ENCODE measurements at places on chromosomes 12 and 14.

DNA sequence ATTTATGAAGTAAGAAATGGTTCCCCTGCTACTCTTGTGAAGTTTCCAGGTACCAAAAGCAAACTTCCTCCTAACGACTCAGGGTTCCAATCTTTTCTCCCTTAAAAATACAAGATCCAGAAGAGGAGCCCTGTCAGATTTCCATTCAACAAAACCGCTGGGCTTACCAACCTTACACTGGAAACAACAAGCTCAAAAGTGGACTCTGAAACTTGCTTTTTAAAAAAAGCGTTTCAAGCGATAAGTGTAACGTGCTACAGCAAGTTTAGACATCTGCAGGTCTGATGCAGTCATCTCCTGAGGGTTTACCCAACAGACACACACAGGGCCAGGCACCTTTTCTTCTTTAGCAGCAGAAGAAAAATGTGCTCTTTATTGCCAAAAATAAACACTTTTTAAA, 6.9 kb upstream of the CREBL2 start:
- DNase-seq, result no peak

GRCh38 chr12:6817098-6817497, 4.5 kb upstream of the GPR162 start:
- DNase-seq, result no peak

DNA sequence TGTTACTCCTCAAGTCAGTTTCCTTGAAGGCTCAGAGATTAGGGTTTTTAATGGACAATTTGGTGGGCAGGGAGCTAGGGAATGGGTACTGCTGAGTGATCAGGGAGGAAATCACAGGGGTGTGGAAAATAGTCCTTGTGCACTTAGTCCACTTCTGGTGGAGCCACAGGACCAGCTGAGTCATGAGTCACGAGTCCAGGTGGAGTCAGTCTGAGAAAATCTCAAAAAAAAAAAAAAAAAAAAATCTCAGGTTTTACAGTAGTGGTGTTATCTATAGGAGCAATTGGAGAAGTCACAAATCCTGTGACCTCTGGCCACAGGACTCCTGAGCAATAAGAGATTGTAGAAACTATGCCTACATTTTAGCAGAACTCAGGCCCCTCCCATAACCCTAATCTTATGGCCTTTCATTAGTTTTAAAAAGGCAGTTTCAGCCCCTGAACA, 28.2 kb upstream of the AMN1 start:
- peak; percentile 75 for DNase-seq

DNA sequence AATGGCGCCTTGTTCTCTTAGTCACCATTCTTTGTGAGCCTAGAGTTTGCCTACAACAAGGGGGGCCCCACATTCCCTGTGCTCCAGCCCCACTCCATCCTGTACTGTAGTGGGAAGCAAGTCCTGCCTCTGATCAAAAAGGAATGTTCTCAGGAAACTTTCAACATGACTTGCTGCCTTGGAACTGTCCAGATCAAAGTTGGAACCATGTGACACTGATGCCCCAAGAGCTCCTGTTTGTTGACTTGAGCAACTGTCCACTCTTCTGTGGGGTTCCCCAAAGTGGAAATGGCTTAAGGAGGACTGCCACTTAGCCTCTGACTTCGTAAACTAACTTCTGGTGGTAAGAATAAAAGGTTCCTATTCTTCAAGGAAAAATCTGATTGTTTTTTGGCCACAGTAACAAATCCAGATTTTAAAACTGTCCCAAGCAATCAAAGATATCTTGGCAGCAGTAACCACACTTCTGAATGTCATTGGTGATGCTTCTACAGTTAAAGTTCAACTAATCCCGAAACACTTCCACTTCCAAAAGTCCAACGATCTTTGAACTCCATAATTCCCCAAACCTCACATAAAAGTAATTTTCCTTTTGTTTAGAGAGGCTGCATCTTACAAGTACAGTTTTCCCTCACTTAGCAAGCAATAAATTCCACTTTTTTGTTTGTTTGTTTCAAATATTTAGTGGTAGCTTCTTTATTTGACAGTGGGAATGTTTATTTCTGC, 67.2 kb downstream of the PAH start:
- no peak for DNase-seq

DNA sequence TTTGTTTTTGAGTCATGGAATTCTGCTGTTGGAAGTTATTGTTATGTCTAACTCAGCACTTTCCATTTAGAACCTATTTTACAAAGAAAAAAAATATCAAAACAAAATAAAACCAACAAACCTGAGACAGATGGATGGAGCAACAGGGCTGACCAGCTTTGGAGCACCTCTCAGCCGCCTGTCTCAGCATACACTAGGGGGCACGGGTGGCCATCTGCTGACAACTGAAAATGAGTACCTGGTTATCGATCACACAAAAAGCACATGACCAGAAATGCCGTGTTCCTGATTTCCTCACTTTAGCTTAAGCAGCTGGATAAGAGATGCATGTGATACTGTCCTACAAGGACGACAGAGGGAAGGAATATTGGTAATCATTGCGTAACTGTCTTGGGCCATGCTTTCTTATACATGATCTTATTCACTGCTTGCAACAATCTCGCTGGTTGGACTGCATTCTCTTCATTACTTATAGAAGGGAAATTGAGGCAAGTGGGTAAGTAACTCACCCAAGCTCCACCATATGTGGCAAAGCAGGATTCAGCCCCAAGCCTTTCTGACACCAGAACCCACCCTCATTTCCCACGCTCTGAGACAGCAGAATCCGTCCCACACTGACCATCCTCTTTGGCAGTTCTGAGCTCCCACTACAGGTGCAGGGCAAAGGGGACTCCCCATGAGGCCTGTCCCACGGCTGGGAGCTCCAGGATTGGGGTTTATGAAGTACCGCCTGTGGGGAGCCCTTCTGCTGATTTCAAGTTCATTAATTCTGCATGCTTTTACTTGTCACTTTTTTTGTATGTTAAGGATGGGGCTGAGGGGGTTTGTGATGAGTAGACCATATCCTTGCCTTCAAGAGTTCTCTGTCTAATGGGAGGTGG, 43.5 kb downstream of the C14orf132 start:
- DNase-seq, result peak; percentile 23

GRCh38 chr14:69808919-69809808, 12.1 kb upstream of the SLC10A1 start:
- DNase-seq, result no peak

DNA sequence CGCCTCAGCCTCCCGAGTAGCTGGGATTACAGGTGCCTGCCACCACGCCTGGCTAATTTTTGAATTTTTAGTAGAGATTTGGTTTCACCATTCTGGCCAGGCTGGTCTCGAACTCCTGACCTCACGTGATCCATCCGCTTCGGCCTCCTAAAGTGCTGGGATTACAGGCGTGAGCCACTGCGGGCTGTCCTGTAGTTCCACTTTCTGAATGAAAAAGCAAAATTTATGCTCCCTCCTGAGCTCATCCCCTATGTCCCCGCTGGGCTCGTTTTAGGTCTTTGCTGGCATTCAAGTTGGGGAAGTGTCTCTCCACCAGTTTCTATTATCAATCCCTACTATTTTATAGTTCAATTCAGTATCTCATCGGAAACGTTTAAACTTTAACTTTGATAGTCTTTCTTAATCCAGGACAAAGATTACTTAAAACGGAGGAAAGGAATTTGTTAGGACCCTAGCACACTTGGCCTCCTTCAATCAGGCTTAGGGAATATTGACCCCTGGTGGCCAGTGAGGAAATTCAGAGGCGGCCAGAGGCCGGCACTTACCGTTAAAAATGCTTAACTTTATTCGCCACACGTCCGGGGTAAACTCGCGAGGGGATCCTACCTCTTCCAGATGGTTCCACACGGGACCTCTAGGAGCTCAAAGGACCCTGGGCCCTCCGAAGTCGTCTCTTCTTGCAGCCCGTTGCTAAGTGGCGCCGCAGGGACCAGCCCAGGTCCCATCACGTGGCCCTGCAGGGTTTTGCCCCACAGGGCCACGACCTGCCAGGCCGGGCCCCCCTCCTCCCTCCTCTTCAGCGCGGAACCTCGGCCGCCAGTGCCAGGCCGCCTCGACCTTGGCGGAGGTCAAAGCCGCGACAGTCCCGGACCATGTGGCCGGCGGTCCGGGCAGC, 11.4 kb upstream of the DNAL1 start:
- DNase-seq, result peak; percentile 76

DNA sequence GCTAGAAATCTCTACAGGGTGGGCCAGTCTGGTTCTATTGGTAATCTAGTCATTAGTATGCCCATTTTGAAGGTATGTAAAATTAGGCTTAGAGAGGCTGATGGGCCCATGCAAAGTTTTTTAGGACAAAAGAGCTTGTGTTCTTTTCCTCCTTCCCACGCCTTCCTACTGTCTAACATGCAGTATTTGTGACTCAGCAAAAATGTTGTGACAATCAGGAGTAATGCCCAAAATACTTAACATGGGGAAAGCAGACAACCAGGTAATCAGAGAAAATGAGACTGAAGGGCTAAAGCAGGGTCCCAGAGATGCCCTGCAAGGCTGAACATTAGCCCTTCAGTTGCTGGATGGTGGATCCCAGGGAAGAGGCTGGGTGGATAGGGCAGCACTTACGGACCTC, 437.9 kb downstream of the BCL11B start:
- DNase-seq, result no peak

GRCh38 chr14:52363961-52364360, 49.8 kb downstream of the PTGER2 start:
- DNase-seq, result peak; percentile 95

DNA sequence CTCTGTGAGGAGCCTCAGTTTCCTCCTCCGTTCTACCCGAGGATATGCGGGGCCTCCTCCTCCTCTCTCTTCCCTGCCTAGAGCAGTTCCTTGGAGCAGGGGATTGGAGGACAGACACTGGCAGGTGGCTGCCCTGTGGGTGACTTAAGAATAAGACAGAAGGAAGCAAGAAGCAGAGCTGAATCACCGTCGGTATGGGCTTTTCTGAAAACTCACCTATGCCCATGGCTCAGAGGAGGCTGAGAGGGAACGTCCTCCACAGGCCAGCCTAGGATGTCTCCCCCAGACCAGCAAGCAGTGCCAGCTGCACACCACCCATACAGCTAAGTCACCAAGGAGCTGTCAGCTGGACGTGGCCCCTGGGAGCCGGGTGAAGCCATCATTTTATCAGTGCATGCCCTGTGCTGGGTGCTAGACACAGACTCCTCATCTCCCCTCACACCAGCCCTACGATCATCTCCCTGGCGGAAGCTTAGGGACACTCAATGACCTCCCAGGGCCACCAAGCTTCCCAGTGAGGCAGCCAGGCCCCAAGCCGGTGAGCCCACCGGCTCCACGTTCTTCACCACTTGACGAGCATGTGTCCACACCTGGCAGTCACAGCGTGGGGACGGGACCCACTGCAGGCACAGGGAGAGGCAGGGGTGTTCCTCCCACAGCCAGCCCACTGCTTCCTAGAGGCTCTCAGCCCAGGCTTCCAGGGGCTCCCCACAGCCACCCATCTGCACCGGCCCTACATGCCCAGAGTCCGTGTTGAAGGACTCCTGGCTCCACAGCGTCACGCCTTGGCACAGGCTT, 21.4 kb downstream of the ITPK1 start:
- no peak for DNase-seq

DNA sequence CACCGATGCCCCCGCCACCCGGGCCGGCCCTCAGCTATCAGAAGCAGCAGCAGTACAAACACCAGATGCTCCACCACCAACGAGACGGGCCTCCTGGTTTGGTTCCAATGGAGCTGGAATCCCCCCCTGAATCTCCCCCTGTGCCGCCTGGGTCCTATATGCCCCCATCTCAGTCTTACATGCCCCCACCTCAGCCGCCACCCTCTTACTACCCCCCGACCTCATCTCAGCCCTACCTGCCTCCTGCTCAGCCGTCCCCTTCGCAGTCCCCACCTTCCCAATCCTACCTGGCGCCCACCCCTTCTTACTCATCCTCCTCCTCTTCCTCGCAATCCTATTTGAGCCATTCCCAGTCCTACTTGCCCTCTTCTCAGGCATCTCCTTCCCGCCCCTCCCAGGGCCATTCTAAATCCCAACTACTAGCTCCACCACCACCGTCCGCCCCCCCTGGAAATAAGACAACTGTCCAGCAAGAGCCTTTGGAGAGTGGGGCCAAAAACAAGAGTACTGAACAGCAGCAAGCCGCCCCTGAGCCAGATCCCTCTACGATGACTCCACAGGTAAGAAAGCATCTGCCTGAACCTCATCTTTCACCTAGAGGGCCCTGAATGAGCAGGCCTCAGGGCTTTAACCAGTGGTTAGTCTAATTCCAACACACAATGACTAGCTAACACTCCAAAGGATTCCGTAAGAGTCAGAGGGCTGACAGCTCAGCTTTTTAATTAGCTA, 851 bp downstream of the YLPM1 start:
- DNase-seq, result peak; percentile 27

GRCh38 chr12:58202933-58203718, 261.8 kb downstream of the ATP23 start:
- no peak for DNase-seq

GRCh38 chr12:16726879-16727278, 120.9 kb upstream of the LMO3 start:
- no peak for DNase-seq

GRCh38 chr14:66405158-66405557, 81.0 kb upstream of the CCDC196 start:
- no peak for DNase-seq

- DNase-seq, result peak; percentile 12
Measured at GRCh38 chr12:107917912-107918800, 143.7 kb downstream of the ASCL4 start.

- DNase-seq, result no peak
Measured at GRCh38 chr12:96985515-96986362, 78.7 kb downstream of the NEDD1 start.

DNA sequence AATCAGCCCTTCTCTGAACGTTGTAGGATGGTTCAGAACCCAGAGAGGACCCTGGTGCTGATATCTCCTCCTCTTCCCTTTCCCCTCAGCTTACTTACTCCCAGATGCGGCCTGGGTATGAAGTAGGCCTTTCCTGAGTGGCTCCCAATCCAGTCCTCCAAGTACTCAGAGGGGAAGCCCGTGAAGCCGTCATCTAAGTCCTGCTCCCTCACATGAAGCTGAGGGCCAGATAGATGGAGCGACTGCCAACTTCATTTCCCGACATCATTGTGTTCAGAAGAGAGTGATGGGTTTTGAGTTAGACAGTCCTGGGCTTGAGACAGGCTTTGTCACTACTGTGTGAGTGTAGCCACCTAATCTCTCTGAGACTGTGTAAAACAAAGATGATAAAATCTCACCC, 2.7 kb downstream of the APOLD1 start:
- DNase-seq, result no peak

DNA sequence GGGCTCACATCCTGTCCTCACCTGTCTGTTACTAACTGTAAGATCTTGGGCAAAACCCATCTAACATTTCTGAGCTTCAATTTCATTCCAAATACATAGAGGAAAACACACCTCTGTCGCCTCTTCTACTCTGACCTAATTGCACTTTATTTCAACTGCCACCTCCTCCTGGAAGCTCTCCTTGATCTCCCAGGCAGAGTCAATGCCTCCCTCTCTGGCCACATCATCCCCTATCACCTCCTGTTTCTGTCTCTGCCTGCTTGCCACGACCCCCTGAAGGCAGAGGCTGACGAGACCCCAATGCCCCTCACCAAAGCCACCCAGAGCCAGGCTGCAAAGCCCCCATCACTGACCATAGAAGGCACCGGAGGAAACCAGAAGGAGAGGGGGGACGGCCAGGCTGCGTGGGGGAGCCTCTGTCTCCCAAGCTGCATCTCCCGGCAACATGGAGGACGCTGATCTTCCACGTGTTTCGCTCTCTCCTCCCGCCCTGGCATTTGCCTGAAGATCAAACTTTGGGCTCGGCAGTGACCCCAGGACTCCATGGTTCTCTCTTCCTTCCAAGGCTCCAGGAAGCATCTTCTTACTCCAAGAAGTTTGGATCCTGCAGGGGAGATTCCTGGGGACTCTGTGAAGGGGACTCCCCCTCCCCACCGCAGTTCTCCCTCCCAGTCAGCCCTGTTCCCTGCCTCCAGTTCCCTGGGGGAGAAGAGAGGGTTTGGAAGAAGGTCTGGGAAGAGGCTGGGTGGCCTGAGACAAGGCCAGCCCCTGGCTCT, 50.1 kb upstream of the BCL11B start:
- DNase-seq, result no peak

- peak; percentile 69 for DNase-seq
Measured at GRCh38 chr14:99654235-99654985, 9.5 kb downstream of the HHIPL1 start.

Measured in fibroblast of villous mesenchyme (primary cell).